ENCODE measurements at places on chromosomes 11 and 22. TPM values are rescaled to one million over a fixed set of nuclear protein-coding genes. Genes with fewer than 3 reads are reported as not detected.

Gene ACR
- total RNA-seq = not detected

Gene EPS8L2
- 0.12 TPM for total RNA-seq

Gene CDC42BPG
- not detected for total RNA-seq

Gene NRGN
- total RNA-seq = 7.1 TPM

Gene FBLN1
- 1.0 TPM for total RNA-seq

Gene TUBA8
- 0.06 TPM for total RNA-seq

Gene H19
- 0.23 TPM for total RNA-seq

Gene SLC15A3
- 5.8 TPM for total RNA-seq

Gene MLC1
- total RNA-seq = 1.4 TPM

Gene RPS6KB2
- 51.3 TPM for total RNA-seq

Gene ROBO4
- total RNA-seq = not detected

Gene TNNI2
- not detected for total RNA-seq

Gene NXPE2
- total RNA-seq = not detected

Gene MS4A7
- not detected for total RNA-seq

Gene OR10G7
- total RNA-seq = not detected

Gene TP53AIP1
- total RNA-seq = not detected

Gene GAS2
- 7.6 TPM for total RNA-seq

Gene P2RY6
- 2.5 TPM for total RNA-seq
